Activated CD4-positive, alpha-beta T cell treated with anti-CD3 and anti-CD28 coated beads, Interleukin-2, amount 10 ng/mL, durations not matched to agents 7 days and 5 days (primary cell): ENCODE measurements at places on chromosomes 11 and 22. TPM values are rescaled to one million over a fixed set of nuclear protein-coding genes. Genes with fewer than 3 reads are reported as not detected.

CEP126 gene
- 0.50 TPM for total RNA-seq

DBX1 gene
- total RNA-seq, result not detected

OR51L1 gene
- total RNA-seq, result not detected

CYTH4 gene
- 110 TPM for total RNA-seq

NCF4 gene
- total RNA-seq, result 22.7 TPM

OR5AL1 gene
- not detected for total RNA-seq

DNA sequence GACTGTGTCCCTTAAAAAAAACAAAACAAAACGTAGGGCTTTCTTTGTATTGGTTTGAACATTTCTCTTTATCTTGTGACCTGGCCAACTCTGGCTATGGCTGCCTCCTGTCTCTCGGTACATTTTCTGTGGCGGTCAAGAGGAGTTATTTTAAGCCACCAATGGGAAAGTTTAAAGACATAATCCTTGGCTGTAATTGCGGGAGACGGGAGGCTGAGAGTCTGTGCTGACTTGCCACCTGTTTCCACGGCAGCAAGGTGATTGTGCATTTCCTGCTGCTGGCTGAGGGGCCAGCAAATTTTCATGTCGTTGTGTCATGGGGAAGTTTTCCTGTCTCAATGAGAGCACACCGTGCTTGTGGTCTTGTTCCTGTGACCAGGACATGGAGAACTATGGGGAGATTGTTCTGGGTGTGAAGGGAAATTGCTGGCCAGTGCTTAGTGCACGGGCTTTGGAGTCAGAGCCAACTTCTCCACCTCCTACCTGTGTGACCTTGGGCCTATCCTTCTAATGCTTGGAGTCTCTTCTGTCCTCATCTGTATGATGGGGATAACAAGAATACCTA lies 11.0 kb downstream of the PTPRJ start:
- no peak for DNase-seq

- DNase-seq, result no peak
Observed at GRCh38 chr22:39941601-39942000, 18.6 kb upstream of the TMA7B start.

- DNase-seq, result no peak
Observed at GRCh38 chr11:117412176-117412575, 84.5 kb downstream of the CEP164 start.
